NCI-H2107 (cell line): ENCODE measurements at places on chromosomes 13 and 19.
A peak's percentile ranks its signal among the peaks of the same experiment; 100 is the strongest.

DNA sequence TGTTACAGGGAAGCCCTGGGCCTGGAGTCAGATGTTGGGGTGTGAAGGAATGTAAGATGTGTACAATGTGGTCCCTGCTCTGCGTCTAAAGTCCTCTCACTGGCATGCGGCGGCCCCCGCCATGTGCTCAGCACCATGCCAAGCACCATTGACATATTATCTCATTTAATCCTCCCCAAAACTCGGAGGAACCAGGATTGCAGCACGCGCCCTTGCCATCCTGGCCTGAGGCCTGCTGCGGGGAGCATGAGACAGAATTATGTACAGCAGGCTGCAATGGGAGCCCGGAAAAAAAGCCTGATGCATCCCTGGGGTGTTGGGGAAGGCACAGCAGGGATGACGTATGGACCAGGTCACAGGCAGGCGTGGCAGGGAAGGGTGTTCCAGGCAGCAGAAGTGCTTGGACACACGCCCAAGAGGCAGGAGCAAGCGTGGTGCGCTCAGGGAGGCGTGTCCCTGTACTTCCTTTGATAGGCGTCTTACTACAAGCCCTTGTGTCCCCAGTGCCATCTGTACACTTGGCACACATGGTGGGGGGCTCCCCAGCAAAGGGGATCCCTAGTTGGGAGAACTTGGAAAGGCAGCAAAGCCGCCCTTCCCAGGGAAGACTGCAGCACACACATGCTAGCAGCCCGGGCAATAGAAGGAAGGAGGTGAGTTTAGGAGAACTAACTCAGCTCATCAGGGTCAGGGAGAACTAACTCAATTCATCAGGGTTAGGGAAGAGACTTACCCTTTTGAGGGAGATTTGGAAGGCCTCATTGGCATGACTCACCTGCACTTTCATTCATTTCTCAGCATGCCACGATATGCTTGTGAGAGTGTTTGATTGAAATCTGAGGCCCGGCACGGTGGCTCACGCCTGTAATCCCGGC is 3.4 kb downstream of the EVI5L start:
- no peak for DNase-seq

DNA sequence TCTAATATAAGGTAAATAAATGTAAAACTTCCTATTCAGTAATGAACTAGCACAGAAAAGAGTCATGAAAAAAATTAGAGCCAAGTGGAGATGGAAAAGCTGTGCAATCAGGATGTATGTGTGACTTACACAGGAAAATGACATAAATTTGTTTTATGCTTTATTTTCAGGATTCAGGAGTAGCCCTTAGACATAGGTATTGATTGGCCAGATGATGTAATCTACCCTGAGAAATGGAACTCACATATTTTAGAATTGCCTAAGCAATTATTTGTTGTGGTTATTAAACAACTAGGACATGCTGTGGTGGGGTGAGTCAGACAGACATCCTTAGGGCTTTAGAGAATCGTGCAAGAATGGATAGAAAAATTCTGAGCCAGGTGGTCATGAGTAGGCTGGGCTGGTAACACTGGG is 110.6 kb downstream of the PCDH9 start:
- DNase-seq = no peak

GRCh38 chr19:29705706-29706105 is 9.4 kb downstream of the C19orf12 start:
- DNase-seq = no peak

GRCh38 chr13:50843257-50844083 is at the start of gene DLEU7:
Gene DLEU7 (minus strand): TSS chr13:50843692. CDS start chr13:50843646, 46 bp downstream.
- no peak for DNase-seq

DNA sequence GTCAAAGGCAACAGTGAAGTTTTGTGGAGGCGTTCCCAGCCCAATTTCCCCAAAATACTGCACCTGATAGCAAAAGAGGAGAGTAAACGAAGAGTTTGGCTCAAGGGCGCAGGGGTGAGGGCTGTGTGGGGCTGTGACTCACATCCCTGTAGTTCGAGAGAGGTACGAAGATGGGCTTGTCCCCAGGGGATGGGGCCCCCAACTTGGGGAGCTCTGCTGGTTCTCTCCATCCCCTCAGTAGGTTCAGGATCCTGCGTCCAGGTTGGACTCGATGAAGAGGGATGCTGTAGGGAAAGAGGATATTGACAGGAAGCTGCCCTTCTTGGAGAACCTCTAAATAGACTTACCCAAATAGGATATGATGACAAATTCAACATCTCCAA is 3.4 kb downstream of the NAPSA start:
- DNase-seq = no peak

DNA sequence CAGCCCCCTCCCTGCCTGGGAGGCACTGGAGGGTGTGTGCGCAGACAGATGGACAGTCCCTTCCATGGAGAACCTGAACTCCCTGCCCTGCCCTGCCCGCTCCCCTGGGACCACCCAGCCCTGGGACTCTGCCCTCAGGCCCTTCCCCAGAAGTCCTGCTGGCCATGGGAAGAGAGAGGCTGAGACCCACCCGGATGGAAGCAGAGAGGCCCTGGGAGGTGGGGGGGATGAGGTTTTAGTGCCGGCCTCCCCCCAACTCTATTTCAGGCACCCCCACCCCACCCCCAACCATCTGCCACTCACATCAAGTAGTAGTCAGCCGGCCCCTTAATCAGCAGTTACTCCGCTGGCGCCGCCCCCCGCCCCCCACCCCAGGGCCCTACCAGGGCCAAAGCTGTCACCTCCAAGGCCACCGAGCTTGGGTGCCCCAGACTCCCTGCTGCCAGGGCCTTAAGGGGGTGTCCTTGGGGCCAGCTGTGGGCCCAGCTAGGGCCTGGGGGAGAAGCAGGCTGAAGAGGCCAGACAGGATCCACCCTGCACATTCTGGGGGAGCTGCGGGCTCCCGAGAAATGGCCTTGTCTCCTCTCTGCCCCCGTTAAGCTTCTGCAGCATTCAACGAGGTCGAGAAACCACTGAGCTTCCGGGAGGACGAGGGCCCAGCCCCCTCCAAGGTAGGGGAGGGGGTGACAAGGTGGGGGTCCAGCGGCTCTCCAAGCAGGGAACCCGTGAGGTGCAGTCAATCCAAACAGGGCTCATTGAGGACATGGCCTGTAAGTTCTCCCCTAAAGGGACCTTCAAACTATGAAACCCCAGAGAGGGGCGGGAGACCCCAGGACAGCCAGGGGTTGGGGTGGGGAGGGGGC is 17.4 kb downstream of the NMRK2 start:
- DNase-seq = no peak

DNA sequence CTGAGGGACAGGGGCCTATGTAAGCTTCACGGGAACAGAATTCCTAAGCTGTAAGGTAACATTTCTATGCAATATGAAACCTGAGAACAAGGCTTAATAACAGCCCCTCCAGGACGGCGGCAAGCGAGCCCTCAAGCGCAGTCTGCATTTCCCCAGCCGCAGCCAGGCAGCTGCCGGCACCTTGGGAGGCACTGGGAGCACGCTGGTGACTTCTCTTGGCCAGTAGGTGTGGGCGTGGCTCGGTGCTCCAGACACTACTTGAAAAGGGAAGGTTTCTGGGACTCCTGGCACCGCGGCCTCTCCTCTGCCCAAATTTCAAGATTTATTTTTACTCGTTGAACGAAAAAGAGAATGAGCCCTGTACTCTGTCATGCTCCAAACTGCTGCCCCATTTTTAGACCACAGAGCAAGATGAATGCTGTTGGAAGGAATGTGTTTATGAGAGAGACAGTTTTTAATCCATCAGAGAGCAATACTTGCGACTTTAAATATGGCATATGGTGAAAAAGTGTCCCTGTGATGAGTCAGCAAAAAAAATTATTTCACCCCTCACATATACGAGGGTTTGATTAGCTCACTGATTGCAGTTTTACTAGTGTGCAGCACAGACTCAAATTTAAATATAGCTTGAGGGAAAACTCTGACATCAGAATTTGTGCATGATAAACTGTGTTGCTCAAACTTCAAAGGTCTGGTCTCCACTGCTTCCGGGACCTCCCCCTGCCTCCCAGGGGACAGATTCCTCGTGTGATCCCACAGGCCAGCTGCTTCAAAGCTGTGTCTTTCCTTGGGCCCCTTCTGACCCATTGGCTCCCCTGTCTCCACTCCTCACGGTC is 81.2 kb downstream of the COL4A2 start:
- peak; percentile 7 for DNase-seq

DNA sequence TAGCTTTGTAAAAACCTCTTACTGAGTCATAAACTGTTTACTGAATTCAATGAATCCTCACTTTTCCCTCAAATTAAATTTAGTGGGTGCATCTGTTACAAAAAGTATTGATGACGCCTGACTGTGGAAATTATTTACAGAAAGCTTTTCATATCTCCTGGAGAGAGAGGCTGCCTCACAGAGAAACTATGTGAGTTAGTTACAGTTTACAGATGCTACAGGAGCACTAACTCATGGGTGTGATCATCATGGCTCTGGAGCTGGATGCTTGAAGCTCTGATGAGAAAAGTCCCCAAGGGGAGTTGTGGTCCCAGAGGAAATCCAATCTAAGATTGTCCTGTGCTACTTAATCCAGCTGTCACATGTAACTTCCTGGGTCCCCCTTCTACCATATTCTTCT is 590.8 kb downstream of the LMO7 start:
- DNase-seq = no peak

- no peak for DNase-seq
Observed at GRCh38 chr19:41707871-41708371, 505 bp upstream of the CEACAM5 start.

DNA sequence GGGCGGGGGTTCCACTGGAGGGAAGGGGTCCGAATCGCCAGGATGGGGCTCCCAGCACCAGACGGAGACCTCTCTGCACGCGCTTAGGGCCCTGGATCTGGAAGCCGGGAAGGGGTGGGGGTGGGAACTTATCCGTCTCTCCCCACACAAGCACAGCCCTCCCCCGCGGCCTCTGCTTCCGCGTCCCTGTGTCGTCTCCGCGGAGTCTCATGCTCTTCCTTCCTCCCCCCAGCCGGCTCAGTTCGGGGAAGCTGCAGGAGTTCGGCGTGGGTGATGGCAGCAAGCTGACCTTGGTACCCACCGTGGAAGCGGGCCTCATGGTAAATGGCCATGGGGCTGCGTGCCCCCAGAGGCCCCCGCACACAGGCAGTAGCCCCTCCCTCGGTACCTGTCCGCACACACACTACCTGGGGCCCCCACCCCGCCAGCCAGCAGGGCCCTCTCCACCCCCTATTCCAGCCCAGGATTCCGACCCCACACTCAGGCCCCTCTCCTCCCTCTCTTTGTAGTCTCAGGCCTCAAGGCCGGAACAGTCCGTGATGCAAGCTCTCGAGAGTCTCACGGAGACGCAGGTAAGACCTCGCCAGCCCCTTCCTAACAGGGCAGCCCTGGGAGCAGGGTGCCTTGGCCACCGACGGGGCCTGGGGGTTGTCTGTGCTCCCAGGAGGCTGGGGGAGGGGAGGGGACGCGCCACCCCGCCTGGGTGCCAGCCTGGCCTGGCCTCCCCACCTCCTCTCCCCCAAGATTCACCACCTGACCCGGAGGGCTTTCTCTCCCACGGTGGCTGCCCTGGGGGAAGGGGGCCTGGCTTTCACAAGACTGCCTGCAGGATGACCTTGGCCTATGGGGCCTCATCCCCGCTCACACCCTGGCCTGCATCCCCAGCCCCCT is 3.2 kb downstream of the MIDN start:
- DNase-seq = no peak

- no peak for DNase-seq
Observed at GRCh38 chr13:21218351-21219035, 42.0 kb downstream of the MRPL57 start.

DNA sequence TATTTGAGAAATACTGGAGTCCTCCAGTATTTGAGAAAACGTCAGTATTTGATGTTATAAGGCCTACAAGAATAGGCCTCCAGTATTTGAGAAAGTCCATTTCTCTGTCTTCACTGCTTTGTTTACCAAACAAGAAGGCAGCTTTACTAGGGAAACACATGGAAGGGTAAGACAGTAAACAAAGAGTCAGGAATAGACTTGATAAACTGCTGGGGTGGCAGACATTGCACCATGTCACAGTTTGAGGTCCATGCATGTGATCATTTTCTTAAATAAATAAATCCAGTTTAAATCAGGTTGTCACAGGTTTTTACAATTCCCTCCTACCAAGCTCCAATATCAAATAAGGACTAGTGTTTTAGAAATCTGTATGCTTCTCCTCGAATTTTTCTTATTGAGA is 1431.0 kb upstream of the SPRY2 start:
- DNase-seq = no peak

DNA sequence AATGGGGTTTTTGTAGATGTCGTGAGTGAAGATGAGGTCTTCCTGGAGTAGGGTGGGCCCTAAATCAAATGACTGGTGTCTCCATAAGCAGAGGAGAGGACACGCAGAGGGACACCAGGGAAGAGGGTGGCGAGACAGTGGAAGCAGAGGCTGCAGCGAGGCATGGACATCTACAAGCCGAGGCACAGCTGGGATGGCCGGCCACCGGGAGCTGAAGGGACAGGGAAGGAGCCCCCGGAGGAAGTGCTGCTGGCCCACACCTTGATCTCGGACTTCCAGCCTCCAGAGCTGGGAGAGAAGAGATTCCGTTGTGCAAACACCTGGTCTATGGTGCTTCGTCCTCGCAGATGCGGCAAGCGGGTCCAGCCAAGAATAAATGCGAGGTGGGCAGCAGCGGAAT is 84.5 kb downstream of the ANKRD10 start:
- no peak for DNase-seq

DNA sequence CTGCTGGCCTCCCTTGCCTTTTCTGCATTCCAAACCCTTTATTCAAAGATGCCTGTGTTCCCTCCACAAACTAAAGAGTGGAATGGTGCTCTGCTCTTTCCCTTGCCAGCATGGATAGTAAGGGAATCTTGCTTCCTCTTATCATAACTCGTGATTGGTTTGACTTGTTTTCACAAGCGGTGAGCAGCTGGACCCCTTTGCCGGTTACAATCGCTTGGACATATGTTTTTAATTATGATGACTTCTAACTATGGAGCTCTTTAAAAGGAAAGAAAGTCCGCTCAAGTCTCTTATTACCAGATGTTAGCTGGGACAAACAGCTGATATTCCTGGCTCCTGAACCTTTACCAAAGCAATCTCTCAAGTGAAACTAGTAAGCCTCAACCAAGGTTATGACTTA is 1094.7 kb downstream of the UQCRFS1 start:
- no peak for DNase-seq

DNA sequence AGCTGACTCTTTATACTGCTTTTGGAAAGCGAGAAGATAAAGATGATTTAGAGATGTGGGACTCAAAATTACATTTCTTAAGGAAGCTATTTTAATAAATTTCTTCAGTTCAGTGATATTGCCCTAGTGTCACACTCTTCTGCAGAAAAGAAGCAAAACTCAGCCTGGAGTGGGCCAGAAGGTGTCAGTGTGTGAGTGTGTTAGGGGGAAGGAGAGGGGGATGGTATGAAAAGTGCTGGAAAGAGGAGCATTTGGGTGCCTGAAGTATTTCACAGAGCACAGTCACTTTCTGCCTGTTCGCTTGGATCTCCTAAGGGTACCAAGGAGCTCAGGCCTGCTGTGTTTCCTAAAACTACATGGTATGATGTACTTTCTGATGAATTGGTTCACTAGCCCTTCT is 84.5 kb upstream of the FRY start:
- DNase-seq = no peak

DNA sequence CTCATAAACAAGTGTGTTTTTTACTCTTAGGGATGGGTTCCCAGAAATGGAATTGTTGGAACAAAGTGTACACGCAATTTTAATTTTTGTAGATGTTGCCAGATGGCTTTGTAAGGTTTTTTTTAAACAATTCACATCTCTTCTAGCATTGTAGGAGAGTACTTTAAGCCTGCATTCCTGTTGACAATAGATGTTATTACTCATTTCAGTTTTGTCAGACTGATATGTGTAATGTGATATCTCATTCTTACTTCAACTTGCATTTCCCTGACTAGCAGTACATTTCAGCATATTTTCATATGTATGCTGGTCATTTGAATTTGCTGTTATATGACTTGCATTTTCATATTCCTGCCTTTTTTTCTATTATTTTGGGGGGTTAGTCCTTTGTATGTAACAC is 186.6 kb upstream of the SLITRK6 start:
- DNase-seq = no peak
